ENCODE measurements at places on chromosomes 13 and 19. TPM values are rescaled to one million over a fixed set of nuclear protein-coding genes. Genes with fewer than 3 reads are reported as not detected.
A peak's percentile ranks its signal among the peaks of the same experiment; 100 is the strongest.

DNA sequence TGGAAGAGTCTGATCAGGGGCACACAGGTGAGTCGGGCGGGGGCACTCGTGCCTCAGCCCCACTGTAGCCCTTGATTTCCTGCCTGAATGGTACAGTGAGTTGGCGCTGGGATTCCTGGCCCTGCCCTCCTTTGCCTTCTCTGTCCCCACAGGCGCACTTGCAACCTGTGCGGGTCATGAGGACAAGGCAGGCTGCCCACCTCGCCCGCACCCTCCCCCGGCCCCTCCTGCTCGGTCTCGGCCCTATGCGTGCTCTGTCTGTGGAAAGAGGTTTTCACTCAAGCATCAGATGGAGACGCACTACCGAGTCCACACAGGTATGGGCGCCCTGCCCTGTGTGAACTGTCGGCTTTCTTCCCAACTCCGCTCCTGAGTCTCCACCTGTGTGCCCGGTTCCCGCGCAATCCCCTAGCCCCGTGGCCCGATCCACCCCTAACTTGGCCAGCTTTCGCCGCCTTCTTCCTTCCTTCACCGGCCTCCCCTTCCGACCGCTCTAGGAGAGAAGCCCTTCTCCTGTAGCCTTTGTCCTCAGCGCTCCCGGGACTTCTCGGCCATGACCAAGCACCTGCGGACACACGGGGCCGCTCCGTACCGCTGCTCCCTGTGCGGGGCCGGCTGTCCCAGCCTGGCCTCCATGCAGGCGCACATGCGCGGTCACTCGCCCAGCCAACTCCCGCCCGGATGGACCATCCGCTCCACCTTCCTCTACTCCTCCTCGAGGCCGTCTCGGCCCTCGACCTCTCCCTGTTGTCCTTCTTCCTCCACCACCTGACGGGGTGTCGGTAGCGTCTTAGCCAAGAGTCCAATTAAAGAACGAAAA lies 1.6 kb upstream of the KMT2B start:
- DNase-seq, result peak; percentile 28

DNA sequence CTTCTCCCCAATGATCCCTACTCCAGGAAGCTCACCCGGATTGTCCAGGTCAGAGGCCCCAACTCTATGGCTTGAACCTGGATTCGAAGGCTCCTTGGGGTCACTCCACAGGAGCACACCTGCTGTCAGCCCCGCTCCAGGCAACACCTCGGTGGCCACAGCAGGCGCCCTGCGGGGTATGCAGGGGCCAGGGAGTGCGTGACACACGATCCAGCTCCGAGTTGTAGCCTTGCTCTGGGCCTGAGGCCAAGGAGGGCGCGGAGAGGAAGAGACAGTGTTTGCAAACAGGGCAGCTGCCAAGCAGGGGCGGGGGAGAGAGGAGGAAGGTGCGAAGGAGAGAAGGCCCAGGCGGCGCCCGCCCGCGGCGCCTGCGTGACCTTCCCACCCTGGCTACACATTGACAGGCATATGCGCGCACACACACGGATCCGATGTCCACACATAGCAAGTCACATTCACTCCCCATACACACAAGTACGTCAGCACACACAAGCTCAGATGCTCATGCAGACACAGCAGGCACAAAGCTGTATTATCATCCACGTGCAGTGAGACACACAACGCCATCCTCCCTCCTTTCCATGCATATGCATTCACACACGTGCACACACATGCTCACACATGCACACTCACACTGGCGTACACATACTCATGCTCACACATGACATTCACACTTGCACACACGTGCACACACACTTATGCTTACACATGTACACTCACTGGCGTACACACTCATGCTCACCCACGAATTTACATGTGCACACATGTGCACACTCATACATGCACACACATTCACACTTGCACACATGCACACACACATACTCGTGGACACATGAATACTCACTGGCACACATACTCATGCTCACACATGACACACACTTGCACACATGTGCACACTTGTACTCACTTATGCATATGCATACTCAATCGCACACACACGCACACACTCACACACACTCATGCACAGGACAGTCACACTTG lies 10.4 kb downstream of the SBK2 start:
- DNase-seq, result peak; percentile 51

The FCHO1 gene
- 0.75 TPM for total RNA-seq

The KLF1 gene
- total RNA-seq, result not detected

DNA sequence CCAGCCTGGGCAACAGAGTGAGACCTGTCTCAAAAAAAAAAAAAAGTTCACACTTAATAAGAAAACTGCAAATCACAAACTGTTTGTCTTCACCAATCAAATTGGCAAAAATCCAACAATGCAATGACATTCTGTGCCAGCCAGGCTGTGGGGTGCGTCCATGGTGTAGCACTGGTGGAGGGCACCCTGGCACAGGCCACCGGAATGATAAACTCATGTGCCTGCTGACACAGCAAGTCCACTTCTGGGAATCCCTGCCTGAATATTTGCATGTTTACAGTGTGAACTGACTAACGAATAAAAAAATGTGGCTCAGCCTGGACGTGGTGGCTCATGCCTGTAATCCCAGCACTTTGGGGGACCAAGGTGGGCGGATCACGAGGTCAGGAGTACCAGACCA lies 1.6 kb upstream of the LRRC25 start:
- peak; percentile 68 for DNase-seq

The APLP1 gene
- total RNA-seq, result 24.7 TPM

DNA sequence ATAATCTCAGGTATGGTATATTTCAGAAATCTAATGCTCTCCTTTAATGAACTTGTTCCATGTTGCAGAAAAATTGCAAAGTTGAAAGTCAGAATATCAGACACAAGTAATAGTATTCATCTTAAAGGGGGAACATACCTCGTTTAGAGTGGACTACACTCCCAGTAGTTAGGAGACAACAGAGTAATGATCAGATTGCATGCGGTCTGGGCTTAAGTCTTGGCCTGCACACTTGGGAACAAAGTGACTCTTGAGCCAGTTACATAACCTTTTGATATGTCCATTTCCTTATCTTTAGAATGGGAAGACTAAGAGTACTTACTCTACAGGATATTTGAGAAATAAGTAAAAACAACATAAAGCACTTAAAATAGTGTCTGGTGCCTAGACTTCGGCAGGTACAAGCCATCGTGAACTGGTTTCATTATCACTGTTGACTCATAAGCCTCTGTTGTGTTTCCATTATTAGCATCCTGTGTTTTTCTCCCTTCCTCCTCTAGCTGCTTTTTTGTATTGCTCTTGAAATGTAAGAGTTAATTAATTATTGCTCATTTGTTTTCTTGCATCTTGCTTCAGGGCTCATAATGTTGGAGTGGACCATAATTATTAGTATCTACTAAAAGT lies 53.0 kb downstream of the DPY19L3 start:
- no peak for DNase-seq

The ZNF66 gene
- 1.6 TPM for total RNA-seq

DNA sequence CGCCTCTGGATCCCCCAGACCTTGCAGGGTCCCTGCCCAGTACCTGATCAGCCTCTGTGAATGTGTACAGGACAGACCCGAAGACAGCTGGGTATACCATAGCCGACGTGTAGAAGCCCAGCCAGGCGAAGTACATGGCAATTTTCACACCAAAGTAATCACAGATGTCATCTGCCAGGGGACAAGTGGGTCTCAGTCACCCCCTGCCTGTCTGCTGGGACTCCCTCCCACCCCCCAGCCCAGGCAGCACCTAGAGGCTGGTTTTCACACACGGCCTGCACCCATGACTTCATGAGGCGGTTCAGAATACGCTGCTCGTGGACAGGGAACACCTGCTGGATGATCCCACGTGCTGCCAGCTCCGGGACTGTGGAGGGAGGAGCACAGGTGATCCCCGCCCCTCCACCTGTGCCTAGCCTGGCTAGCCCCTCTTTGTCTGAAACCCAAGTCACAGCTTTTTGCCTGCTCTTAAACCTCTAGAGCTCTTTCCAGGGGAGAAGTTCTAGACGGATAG lies 3.6 kb downstream of the ANO8 start:
- no peak for DNase-seq

DNA sequence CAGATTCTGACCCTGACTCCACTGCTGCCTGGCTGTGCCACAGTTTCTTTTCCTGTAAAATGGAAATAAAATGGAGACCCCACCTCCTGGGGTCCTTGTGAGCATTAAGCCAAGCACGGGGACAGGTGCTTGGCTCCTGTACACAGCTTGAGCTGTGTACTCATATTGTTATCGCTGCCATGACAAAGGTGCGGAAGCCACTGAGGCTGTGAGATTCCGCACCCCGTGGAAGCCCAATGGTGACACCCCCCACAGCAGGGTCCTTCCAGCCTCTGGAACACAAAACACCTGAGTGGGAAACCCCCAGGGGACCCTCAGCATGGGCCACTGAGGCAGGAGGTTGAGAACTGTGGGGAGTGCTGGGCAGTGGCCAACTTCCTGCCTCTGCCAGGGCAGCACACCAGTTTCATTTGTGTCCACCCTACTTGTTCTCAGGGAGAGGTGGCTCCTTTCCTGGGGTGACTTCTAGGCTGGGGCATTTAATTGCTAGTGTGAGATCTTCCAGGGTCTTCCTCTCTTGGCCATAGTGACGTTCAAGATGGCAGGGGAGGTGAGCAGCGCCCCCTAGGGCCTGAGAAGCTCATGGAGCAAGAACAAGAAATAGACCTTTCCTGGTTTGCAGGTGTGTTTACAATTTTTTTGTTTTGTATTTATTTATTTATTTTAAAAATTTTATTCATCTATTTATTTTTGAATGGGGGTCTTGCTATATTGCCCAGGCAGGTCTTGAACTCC lies 5.4 kb upstream of the JSRP1 start:
- DNase-seq, result no peak

- no peak for DNase-seq
Observed at GRCh38 chr19:765179-765738, 14.3 kb downstream of the MISP start.

DNA sequence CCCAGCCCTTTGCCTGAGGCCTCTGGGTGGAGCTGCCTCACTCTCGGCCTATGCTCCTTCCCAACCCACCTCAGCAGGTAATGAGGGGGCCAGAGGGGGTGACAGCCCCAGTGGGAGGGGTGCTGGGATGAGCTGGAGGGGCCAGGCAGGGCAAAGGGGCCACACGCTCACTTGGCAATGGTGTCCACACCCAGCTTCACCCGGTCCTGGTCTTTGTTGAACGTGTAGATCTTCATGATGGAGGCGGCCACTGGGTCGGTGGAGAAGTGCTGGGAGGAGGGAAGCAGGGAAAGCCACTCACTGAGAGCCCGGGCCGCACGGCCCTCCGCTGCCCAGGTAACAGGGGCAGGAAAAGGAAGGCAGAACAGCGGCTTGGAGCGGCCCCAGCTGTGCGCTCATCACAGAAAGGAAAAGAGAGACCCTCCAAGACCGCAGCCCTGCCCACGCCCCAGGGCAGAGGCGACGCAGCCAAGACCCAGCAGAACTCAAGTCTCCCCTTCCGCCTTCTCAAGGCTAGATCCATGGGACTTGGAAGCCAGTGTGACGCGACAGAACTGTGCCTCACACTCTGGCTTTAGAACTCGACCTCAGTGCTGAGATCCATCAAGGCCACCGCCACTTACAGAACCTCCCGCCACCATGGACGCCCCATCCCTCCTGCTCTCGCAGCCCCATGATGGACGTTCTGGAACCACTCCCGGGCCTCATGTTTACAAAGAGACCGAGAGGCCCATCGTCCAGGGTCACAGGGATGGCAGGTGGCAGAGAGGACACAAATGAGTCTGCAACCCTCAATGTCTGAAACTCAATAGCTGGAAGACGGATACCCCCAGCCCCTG lies 9.2 kb downstream of the UBXN6 start:
- DNase-seq, result no peak

DNA sequence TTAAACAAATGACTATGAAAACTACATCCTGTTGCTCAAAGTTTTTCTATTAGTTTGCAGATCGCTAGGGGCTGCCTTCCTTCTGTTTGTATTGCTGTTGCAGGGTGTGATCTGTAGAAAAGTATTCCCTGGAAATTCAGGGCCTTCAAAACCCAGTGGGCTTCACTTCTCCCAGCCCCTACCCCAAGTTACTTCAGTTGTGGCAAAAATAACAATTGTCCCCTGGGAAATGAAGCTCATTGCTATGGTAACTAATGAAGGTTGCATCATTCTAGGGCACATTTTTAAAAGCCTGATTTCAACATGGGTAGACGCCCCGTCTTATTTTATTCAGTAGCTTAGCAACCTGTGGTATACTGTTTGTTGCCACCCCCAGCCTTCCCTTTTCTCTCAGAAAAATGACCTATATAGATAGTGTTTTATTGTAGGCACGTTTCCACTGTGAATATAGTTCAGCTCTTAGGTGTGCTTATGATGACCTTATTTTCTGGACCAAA lies 60.9 kb downstream of the WDFY2 start:
- DNase-seq, result peak; percentile 83

- DNase-seq, result no peak
Observed at GRCh38 chr19:44623626-44624025, 10.3 kb downstream of the IGSF23 start.

The CGB5 gene
- total RNA-seq, result not detected

The SPRED3 gene
- total RNA-seq, result 14.8 TPM

GRCh38 chr13:75160984-75161383 lies 321.0 kb downstream of the TBC1D4 start:
- DNase-seq, result no peak

DNA sequence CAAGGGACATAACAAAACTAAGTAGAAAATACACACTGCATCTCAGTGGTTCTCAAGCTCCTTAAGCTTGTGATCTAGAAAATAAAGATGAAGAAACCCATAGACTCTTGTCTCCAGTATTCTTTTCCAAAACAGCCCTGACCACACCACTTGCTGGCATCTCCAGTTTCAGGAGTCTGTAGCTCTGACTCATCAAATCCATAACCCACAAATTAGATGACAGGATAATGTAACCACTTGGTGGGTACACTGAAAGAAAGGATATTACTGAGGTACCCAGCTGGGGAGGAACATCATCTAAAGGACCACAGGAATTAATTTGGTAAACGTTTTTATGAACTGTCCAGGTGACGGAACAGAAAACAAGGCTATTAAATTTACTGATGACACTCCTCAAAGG lies 214.7 kb downstream of the VWA8 start:
- DNase-seq, result peak; percentile 66

Data from HFFc6 (cell line).